ENCODE measurements at places on chromosomes 2 and 18.

GRCh38 chr2:101889460-101890098, 102.2 kb upstream of the IL1R2 start:
- no peak for DNase-seq

- no peak for DNase-seq
These were observed 208.5 kb downstream of the CAMKMT start for GRCh38 chr2:44570271-44570670.

- DNase-seq = no peak
These were observed 17.6 kb downstream of the LOXHD1 start for GRCh38 chr18:46639386-46639785.

GRCh38 chr2:203859030-203859789, 8.4 kb upstream of the CTLA4 start:
- no peak for DNase-seq

DNA sequence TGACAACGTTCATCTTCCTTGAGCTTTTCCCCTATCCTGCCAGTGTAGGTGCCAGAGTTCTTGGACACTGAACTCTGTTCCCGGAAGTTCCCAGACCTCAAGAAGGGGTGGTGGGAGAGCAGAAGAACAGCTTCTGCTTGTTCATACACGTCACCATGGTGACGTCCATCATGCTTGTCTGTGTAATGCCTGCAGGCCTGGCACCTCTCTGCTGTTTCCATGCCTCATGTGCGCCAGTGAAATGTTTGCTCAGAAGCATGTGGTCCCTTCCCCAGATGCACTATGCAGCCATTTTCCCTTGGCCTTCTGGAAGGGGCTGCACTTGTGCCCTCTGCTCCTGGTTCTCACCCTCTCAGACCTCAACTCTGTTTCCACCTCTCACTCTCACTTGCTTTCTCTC, 210.8 kb upstream of the NABP1 start:
- no peak for DNase-seq

- DNase-seq = no peak
These were observed 40.3 kb downstream of the PSTPIP2 start for GRCh38 chr18:46031741-46032140.

DNA sequence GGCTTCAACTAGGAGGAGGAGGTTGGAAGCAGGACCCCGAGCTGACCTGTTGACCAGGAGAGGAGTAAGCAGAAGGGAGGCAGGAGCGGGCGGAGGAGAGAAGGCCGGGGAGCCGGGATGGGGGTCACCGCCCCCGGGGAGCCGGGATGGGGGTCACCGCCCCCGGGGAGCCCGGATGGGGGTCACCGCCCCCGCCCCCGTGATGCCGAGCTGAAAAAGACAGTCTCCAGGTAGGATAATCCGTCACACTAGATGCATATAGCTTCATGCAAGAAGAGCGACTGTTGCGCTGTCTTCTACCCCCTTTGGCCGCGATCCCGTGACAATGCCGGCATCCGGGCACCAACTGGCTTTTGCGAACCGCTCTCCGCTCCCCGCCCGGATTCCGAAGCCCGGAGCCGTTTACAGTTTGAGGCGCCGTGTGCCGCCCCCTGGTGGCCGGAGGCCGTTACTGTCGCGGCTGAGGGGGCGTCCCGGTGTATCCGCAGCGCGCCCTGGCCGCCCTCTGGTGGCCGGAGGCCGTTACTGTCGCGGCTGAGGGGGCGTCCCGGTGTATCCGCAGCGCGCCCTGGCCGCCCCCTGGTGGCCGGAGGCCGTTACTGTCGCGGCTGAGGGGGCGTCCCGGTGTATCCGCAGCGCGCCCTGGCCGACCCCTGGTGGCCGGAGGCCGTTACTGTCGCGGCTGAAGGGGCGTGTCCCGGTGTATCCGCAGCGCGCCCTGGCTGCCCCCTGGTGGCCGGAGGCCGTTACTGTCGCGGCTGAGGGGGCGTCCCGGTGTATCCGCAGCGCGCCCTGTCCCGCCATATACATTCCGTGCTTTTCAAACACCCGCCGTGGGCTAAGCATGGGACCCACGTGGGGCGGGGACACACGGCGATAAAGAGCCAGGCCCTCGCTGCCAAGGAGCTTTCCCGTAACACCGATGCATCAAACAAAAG, 89.6 kb downstream of the ACTR3 start:
- no peak for DNase-seq

DNA sequence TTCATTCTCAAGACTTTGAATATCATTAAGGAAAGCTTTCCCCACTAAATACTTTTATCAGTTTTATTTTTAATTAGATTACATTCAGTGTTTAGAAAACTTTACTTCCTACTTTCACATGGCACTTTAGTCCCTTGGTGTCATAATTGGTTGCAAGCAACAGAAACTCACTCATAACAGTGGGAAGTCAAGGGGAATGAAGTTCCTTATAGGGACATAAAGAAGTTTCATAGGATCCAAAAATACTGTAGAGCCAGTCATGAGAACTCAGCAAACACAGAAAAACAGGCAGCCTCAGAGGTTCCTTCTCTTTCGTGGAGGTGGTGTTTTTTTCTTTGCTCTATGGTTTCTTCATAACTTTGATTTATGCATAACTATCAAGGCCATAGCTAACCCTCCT, 809.0 kb downstream of the BCL11A start:
- no peak for DNase-seq
